K562 (cell line): ENCODE measurements at places on chromosomes 2 and 18.

GRCh38 chr2:26168785-26169184, 4.1 kb upstream of the GAREM2 start:
- H3K4me1 ChIP-seq, result peaks cover 26% of the 10 kb centered on the region
- no peaks in the 10 kb centered on the region for H3K36me3 ChIP-seq
- no peak overlapping the region for H3K27ac ChIP-seq

DNA sequence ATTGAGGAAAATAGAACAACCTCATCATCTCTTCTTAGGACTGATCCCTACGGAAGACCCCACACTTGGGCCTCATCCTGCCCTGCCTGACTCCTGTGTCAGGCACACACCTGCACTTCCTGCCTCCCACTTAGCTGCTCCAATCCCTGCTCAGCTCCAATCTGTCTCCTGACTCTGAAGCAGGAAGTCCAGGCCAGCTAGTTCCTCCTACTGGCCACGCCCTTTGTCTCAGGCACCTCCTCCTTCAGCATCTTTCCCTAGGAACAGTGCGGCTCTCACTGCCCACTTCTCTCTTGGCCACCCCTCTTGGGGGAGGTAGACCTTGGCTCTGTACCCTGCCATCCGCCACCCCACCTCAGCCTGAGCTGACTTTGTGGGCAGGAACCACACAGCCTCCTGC, 135.8 kb downstream of the CELF4 start:
- no peaks in the 10 kb centered on the region for H3K4me1 ChIP-seq
- no peaks in the 10 kb centered on the region; the same call in 1 of the 2 replicates for H3K27me3 ChIP-seq

DNA sequence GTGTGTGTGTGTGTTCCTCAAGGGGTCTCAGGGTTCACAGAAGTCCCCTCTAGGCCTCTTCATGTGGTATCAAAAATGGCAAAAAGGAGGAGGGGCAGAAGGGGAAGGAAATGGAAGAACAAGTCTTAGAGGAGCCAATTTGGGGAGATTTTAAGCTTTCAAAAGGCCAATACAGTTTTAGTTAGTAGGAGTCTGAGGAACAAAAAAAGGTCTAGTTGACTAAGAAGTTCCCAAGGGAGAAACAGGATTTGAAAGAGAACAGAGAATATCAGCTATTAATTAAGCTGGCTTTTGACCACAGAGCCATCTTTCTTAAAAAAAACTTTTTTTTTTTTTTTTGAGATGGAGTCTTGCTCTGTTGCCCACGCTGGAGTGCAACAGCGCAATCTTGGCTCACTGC, 7.1 kb downstream of the RNF125 start:
- no peaks in the 10 kb centered on the region for H3K36me3 ChIP-seq
- H3K27me3 ChIP-seq, result peaks cover 35% of the 10 kb centered on the region
- H3K4me3 ChIP-seq, result no peak overlapping the region
- no peaks in the 10 kb centered on the region for H3K4me1 ChIP-seq
- DNase-seq, result no peak

GRCh38 chr2:146388757-146389156, 1456.1 kb upstream of the ACVR2A start:
- no peak overlapping the region for H3K4me3 ChIP-seq
- H3K27me3 ChIP-seq, result no peaks in the 10 kb centered on the region
- H3K36me3 ChIP-seq, result no peaks in the 10 kb centered on the region
- no peaks in the 10 kb centered on the region for H3K4me1 ChIP-seq
- H3K27ac ChIP-seq, result no peak overlapping the region

DNA sequence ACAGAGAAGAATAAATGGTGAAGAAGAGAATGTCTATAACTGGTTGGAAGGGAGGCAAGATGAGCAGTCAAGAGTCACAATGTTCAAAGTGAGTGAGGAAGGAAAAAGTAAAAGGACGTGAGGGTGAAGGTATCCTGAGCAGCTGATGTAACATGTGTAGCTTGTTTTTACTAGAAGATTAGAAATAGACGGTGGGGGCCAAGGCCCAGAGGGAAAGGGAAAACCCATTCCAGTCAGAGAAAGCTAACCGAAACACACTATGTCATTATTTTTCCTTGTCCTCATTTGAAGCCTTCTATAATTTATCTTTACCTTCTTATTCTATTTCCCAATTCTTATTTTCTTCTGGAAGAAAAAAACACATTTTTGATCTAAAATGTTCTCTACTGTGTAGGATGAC, 176.6 kb downstream of the THADA start:
- no peak for DNase-seq
- H3K4me1 ChIP-seq, result peaks cover 15% of the 10 kb centered on the region
- no peak overlapping the region for H3K27ac ChIP-seq

- peak; percentile 15 for DNase-seq
- H3K36me3 ChIP-seq, result no peaks in the 10 kb centered on the region
- no peak overlapping the region for H3K27ac ChIP-seq
These were observed 1375.4 kb upstream of the CELF4 start for GRCh38 chr18:38940863-38941531.

- no peak overlapping the region for H3K27ac ChIP-seq
- H3K4me3 ChIP-seq, result no peak overlapping the region
- H3K4me1 ChIP-seq, result no peaks in the 10 kb centered on the region
- DNase-seq, result no peak
- H3K36me3 ChIP-seq, result no peaks in the 10 kb centered on the region
These were observed 10.2 kb downstream of the DSG4 start for GRCh38 chr18:31386741-31387140.

DNA sequence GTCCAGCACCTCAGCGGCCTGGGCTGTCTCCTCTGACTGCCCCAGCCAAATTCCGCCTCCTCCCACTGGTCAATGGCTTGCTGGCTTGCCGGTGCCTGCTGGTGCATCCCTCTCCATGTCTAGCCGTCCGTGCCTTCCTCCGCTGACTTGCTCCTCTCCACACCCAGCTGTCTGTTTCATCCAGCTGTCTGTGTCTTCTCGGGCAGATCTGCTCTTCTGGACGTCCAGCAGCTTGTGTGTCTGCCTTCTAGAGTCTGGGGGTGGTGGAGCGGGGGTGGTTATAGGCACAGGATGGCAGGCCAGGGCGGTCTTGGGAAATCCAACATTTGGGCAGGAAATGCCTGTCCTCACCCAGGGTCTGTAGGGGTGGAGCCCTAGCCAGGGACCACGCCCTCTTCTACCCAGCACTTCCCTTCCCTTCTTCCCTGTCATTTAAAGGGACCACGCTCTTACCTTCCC, 369.2 kb downstream of the GALNT13 start:
- H3K27ac ChIP-seq, result no peak overlapping the region
- no peaks in the 10 kb centered on the region for H3K27me3 ChIP-seq
- H3K4me1 ChIP-seq, result no peaks in the 10 kb centered on the region
- H3K36me3 ChIP-seq, result no peaks in the 10 kb centered on the region
- no peak for DNase-seq

DNA sequence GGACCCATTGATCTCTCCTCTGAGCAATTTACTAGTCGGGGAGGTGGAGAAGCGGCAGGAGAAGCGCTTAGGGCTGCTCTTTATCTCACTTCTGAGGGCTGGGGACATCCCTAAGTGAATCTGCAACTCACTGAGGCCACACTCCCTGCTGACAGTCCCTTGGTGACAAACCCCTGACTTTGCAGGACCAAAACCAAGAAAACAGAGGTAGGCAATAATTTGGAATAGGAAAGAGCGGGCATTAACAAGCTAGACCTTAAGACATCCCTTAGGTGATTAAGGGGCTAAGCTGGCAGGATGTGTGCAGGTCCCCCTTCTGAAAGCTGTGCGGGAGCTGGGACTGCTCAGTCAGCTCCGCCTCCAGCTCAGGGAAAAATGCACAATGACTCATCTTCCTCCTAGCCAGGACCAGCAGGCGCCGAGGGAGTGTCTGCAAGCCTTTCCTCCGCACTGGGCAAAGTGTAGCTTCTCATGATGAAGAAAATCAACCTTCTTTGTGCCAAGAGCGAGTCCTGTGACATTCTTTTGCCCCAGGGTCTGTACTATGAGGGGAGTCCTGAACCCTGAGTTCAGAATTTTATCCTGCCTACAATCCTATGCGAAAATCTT, 63.3 kb downstream of the BOD1L2 start:
- no peaks in the 10 kb centered on the region for H3K27me3 ChIP-seq
- H3K27ac ChIP-seq, result no peak overlapping the region
- no peaks in the 10 kb centered on the region for H3K36me3 ChIP-seq
- no peak overlapping the region for H3K4me3 ChIP-seq

- H3K36me3 ChIP-seq, result no peaks in the 10 kb centered on the region
- H3K4me3 ChIP-seq, result no peak overlapping the region
- DNase-seq, result no peak
- H3K27me3 ChIP-seq, result no peaks in the 10 kb centered on the region
- peaks cover 34% of the 10 kb centered on the region for H3K4me1 ChIP-seq
- no peak overlapping the region for H3K27ac ChIP-seq
These were observed 33.7 kb downstream of the SLC20A1 start for GRCh38 chr2:112679484-112679883.

DNA sequence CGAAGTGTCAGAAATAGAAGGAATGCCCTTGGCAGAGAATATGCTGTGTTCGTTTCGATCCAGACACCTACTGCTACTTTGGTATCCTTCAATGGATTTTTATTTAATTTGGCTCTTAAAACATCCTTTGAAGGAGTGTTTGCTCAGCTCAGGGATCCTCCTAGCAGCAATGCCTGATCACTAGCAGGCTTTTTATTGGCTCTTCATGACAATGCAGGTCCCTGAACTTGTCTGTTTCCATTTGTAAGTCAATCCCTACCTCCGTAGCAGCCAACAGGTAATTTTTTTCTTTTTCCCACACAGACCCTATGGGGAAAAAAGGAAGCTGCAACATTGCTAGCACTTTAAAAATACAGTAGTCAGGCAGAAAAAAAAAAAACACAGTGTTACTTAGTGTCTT, 366.2 kb upstream of the LRRTM1 start:
- H3K4me1 ChIP-seq, result no peaks in the 10 kb centered on the region
- H3K36me3 ChIP-seq, result no peaks in the 10 kb centered on the region
- no peak for DNase-seq
- no peak overlapping the region for H3K4me3 ChIP-seq
- H3K27ac ChIP-seq, result no peak overlapping the region
